Activated CD8-positive, alpha-beta memory T cell treated with anti-CD3 and anti-CD28 coated beads, Interleukin-2, amount 50 U/mL, for 4 hours (primary cell): ENCODE measurements at places on chromosomes 6 and 20.

DNA sequence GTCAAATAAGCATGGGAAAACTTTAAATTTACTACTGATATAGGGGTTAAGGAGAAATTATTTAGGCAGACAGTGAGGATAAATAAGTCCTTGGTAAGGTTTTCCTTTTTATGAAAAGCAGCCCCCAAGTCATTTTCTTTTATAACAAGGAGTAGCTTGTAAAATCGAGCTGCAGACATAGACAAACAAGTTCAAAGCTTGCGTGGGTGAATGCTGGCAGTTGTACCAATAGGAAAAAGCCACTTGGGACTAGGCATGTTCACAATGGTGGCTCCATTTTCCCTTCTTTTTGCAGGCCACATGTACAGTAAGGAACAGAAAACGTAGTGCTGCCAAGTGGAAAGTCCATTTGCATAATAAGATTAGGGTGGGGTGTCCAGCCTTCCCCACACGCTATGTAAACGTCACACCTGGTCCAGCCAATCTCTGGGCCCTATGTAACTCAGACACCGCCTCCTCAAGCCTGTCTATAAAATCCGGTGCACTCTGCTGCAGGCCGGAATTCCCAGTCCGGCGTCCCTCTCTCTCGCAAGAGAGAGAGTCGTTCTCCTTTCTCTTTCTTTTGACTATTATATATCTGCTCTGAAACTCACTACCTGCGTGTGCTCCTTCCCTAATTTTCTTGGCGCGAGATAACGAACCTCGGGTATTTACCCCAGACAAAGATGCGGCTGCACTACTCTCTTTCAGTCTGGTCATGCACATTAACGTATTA lies 217.1 kb upstream of the MAN1A1 start:
- DNase-seq = no peak

- DNase-seq = no peak
Observed at GRCh38 chr6:153437193-153437592, 306.1 kb upstream of the RGS17 start.

- no peak for DNase-seq
Observed at GRCh38 chr20:22984606-22985005, 50.5 kb upstream of the SSTR4 start.

- DNase-seq = peak; percentile 33
Observed at GRCh38 chr6:158879180-158879579, 60.0 kb upstream of the EZR start.

DNA sequence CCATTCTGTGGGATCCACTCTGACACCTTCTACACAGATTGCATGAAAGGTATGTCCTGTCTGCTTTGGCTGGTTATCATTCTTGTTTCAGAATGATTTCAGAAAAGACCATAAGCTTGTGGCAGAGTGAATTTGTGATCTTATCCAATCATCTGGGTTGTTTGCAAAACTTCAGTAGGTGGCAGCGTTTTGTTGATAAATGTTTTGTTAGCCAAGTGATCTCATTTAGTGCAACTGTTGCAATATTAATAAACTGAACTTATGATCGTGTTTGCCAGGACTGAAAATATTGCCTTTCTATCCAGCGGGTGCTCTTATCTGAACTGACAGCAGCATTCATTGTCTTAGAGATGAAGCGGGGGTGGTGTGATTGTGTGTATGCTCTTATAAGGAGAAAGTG lies 613.2 kb upstream of the NOX3 start:
- no peak for DNase-seq

GRCh38 chr6:56424064-56424463 lies 176.7 kb upstream of the COL21A1 start:
- no peak for DNase-seq

DNA sequence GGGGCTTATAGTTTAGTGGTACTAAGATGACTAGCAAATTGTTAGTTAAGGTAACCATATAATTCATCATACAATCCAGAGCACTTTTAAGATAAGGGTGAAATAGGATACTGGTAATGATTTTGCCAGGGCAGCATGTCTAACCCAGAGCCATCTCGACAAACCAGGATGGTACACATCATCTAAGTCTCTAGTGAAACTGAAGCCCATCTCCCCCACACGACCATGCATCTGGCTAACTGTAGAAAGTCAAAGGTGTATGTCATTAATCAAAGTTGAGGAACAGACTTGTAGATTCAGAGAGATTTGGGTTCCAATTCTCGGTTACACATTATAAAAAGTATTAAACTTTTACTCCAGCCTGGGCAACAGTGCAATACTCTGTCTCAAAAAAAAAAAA lies 78.3 kb downstream of the PRKN start:
- no peak for DNase-seq

GRCh38 chr6:134235937-134236751 lies 81.8 kb downstream of the SGK1 start:
- no peak for DNase-seq

DNA sequence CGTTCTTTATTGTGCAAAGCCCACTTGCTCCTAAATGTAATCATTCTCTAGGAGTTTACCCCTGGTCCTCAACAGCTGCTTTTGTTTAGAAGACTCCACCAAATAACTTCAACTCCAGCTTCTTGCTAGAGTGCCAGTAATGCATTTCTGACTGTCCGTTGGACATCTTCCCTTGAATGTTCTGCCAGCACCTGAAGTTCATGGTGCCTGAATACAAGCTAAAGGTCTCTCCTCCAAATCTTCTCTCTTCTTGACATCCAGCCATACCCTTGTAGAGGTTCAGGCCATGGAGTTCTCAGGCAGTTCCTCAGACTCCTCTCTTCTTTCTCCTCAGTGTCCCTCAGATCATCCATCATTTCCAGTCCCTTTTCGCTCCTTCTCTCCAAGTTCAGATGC lies 21.7 kb downstream of the PHACTR2 start:
- no peak for DNase-seq

GRCh38 chr20:53635221-53635620 lies 41.6 kb upstream of the ZNF217 start:
- DNase-seq = no peak

DNA sequence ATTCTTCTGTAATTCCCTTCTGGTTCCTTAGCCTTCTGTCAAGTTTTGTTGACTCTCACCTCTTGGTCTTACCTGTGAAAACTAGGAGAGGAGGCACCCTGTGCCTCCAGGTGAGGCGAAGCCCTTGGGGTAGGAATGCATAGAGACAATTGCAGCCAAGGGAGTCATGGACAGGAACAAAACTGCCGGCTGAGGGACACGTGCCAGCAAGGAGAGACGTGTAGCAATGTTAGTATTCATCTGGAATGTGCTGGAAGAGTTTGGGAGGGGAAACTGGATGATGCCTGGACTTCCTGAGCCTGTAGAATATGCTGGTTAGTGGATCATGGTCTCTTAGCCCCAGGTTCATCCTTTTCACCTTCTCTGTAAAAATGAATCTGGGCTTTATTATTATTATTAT lies 3.9 kb upstream of the TIAM2 start:
- no peak for DNase-seq

DNA sequence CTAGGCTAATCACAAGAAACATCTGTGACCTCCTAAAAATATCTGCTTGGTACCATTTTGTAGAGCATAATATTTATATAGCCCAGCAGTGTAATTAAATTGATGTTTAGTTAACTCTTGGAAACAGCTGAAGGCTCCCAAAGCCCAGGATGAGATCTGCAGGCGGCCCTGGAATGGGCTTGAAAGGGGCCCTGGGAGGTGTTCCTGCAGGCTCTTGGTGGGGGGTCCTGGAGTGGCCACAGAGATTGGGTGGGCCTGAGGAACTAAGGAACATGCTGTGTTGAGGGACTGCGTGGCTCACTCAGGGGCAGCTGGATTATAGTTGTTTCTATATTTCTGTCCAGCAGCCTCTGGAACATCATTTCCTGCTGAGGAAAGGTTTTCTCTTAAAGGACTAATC lies 9.2 kb downstream of the SCP2D1 start:
- no peak for DNase-seq

DNA sequence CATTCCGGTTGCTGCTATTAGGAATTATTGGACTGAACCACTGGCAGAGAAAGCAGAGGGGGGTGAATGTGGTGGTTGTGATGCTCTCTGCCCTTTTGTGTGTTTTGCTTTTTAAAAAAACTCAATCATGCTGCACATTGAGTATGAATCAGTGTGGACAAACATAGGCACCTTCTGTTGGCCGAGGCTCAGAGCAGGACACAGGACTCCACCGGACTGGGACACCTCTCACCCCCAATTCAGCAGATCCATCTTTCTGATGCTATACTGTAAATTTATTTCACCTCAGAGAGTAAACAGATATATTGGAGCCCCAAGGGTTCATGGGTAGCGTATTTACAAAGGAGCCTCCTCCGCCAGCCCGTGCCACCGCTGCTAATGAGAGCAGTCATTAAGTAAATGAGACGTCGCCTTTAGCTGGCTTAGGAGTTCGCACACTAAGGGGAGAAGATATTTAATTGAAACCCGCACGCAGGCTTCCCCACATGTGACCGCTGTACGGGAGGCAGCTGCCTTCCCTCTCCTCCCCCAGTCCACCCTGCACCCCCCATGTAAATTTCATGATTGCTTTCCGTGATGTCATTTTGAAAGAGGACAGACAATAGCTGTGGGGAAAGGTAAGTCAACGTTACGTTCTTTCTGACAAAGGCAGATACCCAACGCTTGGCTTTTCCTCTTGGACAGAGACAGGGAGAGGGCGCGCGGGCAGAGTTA lies at the start of gene MYT1:
Gene MYT1, plus strand, starts transcription at position 330 of the 714 bp plus-strand sequence. CDS start 34,410 bp downstream, outside the sequence.
- no peak for DNase-seq

GRCh38 chr20:47917549-47918070 lies 132.3 kb upstream of the SULF2 start:
- no peak for DNase-seq

GRCh38 chr20:62886709-62887058 lies 25.1 kb upstream of the TCFL5 start:
- DNase-seq = no peak

DNA sequence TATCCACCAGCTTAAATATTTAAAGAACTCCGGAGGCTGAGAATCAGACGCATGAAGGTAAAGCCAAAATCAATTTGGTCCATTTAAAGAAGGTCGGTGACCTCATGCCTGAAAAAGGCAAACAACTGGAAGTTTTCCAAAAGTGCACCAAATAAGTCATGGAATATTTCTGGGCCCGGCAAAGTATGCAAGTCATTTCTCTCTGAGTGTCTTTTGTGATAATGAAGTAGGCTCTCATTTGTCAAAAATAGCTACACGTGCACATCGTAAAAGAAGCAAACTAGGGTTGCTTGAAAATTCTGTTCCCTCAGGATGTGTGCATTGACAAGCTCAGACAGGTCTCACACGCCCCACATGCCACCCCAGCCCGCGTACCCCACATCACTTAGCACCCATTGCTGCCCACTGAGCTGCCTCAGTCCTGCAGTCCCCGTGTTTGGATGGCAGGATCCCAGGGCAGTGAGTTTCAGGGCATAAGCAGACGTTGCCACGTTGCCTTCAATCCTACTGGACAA lies 20.5 kb upstream of the PYGB start:
- DNase-seq = no peak

DNA sequence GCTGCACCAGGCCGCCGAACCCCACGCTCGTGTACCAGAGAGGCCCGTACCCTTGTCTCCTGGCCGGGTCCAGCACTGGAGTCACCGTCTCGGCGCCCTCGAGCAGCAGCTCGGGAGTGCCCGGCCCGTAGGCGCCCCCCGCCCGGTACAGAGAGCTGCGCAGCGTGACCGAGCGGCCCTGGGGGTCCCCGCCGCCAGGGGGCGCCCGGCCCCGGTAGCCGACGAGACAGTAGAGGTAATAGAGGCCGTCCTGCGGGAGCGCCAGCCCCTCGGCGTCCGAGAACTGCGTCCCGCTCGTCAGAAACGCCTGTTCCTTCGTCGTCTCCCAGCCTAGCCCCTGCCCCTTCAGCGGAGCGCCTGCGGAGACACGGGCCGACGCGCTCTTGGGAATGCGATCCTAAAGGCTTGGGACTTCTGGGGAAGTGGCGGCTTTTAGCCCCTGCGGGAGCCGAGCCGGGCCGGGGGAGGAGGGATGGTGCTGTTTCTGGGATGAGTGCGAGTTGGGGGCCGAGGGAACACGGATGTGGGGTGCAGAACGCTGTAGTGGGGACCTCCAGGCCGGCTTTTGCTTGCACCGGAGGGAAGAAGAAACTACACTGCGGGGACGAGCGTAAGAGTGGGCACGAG lies 1.3 kb downstream of the LTB start:
- DNase-seq = peak; percentile 92

DNA sequence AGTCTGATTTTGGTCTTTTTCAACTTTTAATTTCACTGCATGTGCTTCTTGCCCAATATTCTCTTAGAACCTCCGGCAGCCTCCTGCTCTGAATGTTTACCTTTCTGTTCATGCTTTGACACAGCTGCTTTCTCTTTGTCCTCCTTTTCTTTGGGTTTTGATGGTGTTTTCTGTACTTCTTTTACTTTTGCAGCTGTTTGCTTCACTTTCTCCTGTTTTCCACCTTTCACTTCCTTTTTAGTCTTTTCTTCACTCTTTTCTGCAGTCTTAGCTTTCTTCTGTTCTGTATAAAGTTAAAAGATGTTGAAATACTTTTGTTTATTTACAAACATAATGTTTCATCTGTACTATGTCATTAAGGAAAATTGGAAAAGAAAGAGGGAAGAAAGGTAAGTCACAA lies 133.1 kb downstream of the TRDN start:
- no peak for DNase-seq

GRCh38 chr20:4512891-4513550 lies 208.7 kb upstream of the PRND start:
- DNase-seq = no peak

DNA sequence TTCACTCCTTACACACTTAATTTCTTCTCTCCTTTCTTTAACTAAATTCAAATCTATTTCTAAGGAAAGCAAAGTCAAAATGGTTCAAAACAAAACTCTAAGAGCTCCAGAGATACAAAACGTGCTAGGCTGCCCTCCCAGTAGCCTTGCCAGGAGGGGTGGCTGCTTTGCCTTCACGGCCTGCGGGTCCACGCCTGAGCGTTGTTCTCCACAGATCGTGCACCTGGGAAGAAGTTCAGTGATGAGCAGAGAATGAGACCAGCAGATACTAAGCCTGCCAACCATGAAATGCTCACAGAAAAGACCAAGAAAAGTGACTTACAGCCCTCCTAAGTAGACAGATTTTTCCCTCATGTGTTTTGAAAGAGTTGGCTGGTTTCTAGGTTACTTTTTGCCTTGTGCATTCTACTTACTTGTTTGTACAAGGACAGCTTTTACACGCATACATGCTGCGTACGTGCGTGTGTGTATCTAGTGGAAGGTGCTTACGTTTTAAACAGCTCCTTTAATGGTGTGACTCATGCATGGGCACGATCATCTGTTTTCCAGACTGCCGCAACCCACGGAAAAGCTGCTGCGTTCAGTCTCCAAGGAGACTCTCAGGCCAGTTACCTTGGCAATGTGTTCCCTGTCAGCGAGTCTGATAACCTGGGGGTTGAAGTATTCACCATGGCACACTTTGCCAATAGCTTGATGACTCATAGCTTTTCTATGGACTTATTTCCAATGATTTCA lies 32.4 kb upstream of the PBOV1 start:
- DNase-seq = no peak

GRCh38 chr20:21528870-21529269 lies 15.0 kb upstream of the NKX2-2 start:
- DNase-seq = no peak

GRCh38 chr6:34161857-34162515 lies 16.1 kb upstream of the GRM4 start:
- no peak for DNase-seq
